AG08395 (cell line): ENCODE measurements at places on chromosomes 7 and 10.

DNA sequence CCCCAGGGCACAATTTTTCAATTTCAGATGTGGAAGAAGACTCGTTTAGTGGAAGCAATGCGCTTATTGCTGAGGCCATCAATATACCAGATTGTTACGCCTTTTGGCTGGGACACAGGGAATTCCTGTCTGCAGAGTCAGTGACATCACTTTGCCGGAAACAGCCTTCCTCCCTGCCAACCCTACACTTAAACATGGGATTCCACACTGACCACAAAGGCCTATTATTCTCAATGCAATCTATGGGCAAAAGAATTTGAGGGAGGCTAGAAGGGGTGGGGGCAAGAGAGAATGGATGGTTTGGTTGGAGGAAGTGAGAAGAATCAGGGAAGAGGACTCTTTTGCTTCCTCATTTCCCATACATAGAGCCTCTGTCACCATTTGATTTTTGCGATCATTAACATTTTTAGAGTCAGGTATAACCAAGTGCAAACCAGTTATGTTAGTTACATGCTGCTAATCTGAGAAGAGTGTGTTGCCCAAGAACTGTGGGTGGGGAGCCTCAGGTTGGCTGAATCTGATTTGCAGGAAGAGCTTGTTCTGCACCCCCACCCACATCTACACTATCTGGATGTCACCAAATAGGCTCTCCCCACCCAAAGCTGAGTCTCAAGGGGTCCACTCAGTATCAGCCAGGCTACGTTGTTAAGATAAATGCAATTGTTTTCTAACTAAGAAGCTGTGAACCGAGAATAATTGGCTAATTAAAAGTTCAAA lies 58.2 kb downstream of the ENTPD1 start:
- peak; percentile 77 for DNase-seq

DNA sequence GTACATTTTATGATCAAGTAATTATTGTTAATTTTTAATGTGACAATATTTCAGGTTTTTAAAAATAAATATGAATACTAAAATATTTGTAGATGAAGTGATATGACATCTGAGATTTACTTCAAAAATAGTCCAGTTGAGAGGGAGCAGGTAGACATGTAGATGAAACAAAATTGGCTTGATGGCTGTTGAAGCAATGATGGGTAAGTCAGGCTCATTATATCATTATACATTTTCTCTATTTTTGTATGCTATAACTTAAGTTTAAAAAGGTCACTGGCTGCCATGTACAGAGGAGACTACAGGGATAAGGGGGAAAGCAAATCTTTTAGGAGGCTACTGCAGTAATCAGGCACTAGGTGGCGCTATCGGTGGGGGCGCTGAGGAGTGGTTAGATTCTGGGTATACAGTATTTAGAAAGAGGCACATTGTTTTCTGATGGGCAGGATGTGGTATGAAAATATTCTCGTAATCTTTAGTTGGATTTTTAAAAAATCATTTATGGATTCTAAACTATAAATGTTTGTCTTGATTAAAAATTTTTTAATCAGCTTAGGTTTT lies 189.8 kb upstream of the IMMP2L start:
- peak; percentile 60 for DNase-seq

DNA sequence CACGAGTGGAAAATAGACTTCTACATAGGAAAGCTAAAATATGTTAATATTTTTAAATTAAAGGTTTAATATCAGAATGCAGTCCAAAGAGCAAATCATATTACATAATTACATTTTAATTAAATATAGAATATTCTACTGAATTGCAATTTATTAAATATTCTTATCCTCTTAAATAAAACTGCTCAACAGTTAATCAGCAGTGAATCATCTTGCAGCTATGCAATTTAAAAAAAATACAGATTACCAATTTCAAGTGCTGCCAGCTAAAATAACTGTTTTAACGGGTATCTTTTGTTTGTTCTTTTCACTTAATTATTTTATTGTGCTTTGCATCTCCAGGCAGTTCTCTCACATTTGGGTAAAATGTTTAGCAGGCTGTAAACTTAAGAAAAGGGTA lies 82.2 kb downstream of the ZNRF2 start:
- DNase-seq = no peak

DNA sequence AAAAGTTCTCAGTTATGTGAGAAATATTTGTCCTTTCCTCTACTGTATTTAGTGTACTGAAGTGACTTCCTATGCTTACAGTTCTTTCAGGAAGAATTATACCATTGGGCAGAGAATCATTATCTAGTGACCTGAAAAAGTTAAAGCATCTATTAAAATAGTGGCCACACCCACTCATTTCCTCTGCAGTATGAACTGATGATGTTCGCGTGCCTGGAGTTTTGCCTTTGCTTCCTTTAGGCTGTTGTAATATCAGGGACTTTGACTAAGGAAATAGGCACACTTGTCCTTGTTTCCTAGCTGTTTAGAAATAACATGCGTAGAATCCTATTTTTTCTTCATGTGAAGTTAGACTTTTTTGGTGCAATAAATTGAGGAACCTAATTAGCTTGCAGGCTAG lies 100.7 kb downstream of the ZMYND11 start:
- peak; percentile 13 for DNase-seq

- DNase-seq = no peak
Observed at GRCh38 chr7:100642534-100642907, 1.2 kb upstream of the TFR2 start.

DNA sequence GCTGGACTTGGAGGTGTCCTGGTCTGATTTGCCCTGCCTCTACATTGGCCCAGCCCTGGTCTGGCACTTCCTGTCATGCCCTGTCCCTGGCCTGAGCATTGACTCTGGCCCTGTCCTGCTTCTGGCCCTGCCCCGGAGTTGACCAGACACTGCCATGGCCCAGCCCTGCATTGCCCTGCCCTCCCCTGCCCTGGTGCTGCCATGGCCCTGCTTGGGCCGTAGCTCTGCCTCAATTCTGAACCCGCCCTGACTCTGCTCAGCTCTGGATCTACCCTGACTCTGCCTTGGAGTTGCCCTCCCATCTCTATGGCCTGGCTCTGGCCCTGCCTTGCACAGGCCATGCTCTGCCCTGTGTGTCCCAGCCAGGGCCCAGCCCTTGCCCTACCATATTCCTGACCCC lies 647.1 kb downstream of the ZNF37A start:
- no peak for DNase-seq

GRCh38 chr10:69071610-69072009 lies 16.3 kb upstream of the SRGN start:
- no peak for DNase-seq

DNA sequence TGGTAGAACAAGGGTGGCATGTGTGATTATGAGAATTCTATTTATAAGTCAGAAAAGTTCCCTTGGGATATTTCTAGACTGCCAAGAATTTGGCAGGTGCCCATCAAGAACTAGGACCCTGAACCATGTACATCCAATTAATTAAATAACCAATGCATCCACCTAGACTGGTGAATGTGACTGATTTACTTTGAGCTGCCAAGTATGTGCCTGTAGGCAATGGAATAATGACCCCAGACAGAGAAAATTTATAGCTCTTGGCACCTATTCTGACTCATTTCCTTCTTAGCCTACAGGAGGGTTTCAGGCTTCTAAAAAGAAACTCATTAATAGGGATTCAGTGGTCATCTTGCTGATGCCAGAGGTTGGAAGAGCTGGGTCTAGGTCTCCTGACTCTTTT lies 54.9 kb downstream of the KCNH2 start:
- no peak for DNase-seq

DNA sequence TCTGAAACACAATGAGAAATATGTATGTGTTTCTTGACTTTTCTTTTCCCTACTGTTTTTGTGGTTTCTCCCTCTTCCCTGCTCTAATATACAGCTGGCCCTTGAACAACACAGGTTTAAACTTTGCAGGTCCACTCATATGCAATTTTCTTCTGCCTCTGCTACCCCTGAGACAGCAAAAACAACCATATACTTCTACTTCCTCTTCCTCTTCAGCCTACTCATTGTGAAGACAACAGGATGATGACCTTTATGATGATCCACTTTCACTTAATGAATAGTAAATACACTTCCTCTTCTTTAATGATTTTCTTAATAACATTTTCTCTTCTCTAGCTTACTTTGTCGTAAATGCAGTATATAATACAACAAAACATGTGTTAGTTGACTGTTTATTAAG lies 35.0 kb upstream of the DGKB start:
- DNase-seq = no peak

DNA sequence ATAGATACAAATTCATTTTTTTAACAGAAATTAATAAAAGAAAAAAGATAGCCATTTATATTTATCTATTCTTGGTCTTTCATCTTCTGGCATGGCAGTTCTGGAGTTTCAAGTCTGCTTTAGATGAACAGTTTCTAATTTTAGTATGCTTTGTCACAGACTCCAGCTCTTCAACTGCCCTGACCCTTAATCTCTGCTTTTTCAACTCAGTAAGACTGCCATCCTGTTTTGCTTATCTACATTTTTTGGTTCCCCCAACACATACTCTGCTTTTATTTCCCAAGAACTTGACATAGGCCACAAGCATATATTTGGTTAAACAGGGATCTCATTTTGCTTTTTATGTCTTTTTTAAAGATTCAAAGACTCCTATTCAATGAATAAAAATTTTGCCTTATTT lies 309.3 kb upstream of the KCND2 start:
- DNase-seq = no peak

- no peak for DNase-seq
Observed at GRCh38 chr10:76089556-76090180, 658.2 kb downstream of the LRMDA start.

DNA sequence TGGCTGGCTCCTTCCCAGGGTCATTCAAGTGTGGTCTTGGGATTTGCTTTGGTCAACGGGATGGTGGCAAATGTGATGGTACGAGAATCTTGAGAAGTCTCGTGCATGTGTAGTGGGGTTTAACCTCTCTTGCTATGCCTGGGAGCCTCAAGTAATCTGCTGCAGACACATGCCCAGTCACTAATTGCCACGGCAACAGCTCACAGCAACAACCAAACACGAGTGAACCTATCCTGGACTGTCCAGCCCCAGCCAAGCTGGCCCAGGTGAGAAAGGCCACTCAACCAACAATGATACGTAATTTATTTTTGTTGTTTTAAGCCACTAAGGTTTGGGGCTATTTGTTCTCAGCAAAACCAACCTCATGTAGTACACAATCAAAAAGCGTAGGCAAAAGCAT lies 38.1 kb upstream of the DDC start:
- no peak for DNase-seq
